ENCODE measurements at places on chromosomes 4 and X. TPM values are rescaled to one million over a fixed set of nuclear protein-coding genes. Genes with fewer than 3 reads are reported as not detected.

- no peak for DNase-seq
Observed at GRCh38 chr4:77169481-77169880, 12.5 kb downstream of the CCNG2 start.

DNA sequence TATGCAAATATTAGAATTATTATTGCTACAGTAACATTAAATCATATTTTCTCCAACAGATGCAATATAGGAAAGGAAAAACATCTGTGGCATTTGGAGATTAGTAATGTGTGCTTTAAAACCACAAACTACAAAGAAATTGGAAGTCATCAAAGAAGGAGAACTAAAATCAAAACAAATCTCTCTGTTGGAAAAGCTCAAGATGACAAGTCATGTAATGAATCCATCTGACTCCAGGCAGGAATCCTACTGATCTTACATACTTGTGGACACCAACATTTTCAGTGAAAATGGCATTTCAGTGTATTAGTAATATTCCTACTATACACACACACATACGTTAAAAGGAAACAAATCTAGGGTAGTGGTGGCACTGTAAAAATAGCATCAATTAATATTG lies 98.2 kb downstream of the SLC39A8 start:
- peak; percentile 4 for DNase-seq

CAPN6 gene
- not detected for total RNA-seq

SMIM31 gene
- total RNA-seq: not detected

- DNase-seq: peak; percentile 59
Observed at GRCh38 chrX:15336023-15336413, 695 bp upstream of the PIGA start.

- DNase-seq: peak; percentile 22
Observed at GRCh38 chrX:103730796-103731493, 20.2 kb downstream of the TMEM31 start.

SLITRK4 gene
- total RNA-seq: not detected

DNA sequence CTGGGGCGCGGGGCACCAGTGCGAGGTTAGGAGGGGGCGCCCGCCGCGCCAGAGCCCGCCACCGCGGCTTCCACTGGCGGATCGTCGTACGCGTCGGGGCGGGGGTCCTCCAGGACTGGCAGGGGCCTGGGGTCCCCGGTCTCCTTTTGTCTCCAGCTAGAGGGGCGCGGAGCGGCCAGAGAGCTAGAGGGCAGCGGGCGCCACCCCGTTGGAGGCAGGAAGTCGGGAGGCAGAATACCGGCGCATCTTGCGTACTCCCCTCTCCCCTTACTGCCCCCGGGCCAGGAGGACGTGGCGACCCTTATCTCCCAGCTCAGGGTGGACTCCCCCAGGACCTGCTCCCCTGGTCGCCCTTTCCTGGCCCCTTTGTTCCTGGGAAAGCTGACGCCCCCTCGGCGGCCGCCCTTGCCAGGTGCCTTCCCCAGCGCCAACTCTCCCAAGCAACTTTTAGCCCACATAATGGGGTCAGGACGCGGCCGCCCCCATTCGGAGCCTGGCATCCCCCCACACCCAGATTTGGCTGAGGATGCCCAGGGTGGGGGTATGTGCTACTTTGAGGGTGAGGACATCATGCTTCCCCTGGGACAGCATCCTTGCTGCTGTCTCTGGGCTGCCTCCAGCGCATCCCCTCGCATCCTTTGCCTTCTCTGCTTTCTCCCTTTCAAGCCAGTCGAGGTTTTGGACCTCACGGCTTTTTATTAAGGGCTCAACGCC lies 933 bp downstream of the CNKSR2 start:
- DNase-seq: no peak

- DNase-seq: no peak
Observed at GRCh38 chr4:63831590-63832155, 577.6 kb downstream of the TECRL start.

- DNase-seq: no peak
Observed at GRCh38 chr4:16439768-16440167, 213.5 kb upstream of the TAPT1 start.

- DNase-seq: no peak
Observed at GRCh38 chrX:153640736-153641575, 6.0 kb upstream of the DUSP9 start.

- no peak for DNase-seq
Observed at GRCh38 chr4:7981738-7982394, 42.2 kb upstream of the AFAP1 start.

DNA sequence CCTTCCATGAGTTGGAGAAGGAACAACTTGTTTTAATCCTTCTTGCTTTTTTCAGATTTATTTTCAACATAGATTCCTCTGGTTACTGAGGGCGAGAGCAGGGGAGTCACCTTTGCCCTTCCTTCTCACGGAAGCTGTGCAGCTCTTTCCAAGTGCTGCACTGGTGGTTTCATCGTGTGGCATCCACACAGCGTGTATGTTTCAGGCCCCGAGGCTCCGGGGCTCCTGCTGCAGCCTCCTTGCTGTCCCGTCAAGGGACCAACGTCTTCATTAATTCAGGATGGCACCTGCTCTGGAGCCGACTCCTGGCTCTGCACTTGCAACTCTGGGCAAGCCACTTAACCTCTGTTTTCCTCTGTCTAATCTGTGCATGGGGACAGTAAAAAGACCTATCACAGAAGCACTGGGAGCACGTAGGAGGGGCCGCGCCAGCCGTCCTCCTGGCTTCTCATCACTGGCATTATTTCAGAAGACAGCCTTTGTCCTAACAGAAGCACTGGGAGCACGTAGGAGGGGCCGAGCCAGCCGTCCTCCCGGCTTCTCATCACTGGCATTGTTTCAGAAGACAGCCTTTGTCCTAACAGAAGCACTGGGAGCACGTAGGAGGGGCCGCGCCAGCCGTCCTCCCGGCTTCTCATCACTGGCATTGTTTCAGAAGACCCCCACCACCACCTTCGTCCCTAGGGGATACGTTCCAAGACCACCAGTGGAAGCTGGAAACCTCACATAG lies 117.8 kb upstream of the NKX1-1 start:
- DNase-seq: no peak

FAM9C gene
- total RNA-seq: not detected

- DNase-seq: no peak
Observed at GRCh38 chrX:55028040-55028439, 2.7 kb downstream of the ALAS2 start.

DNA sequence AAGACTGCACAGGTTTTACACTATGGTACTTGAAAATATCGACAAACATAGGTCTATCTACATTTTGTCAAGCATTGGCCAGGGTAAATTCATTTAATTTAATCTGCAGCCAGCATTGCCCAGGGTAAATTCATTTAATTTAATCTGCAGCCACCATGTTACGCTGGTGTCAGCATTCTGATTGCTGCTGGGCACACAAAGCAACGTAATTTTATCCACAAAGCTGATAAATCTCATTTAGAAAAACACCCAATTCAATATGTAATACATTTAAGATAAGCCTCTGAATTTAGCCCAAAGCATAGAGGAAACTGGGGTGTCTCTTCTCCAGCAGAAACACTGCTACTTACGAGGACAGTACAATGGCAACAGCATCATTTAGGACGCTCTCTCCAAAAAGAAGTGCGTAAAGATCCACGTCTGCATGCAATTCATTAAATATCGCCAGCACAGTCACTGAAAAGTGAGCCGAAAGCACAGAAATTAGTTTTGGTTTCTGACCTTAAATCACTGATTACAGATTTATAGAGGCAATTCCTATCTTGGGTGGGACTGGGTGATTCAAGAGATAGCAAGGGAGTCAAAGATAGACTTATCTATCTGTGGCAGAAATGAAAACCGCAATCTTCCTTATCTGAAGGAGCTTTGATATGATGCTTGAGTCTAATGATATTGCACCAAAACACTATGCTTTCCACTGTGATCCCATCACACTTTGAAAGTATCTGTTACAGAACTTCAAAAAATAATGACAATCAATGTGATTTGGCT lies 88.8 kb downstream of the CHST7 start:
- DNase-seq: peak; percentile 59

DNA sequence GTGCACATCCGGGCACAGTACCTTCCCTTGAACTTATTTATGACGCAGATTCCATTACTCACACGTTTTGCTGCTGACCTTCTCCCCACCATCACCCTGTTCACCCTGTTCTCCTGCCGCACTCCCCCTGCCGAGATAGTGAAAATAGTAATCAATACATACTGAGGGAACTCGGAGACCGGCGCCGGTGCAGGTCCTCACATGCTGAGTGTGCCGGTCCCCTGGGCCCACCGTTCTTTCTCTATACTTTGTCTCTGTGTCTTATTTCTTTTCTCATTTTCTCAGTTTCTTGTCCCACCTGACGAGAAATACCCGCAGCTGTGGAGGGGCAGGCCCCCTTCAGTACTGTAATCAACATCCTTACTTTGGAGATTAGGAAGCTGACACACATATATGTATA lies 1337.1 kb upstream of the PABPC4L start:
- no peak for DNase-seq

CXCL11 gene
- not detected for total RNA-seq

- no peak for DNase-seq
Observed at GRCh38 chrX:82141942-82142341, 940.0 kb downstream of the SH3BGRL start.

All from A172 (cell line).